ENCODE measurements at places on chromosomes 11 and 22. TPM values are rescaled to one million over a fixed set of nuclear protein-coding genes. Genes with fewer than 3 reads are reported as not detected.

Gene DEPDC7
- total RNA-seq: 17.9 TPM

Gene CRACR2B
- 103 TPM for total RNA-seq

Gene WNT7B
- not detected for total RNA-seq

Gene GAL3ST1
- 0.87 TPM for total RNA-seq

Gene XKR3
- total RNA-seq: not detected

Gene OR4C45
- not detected for total RNA-seq

Gene GAL
- 3.5 TPM for total RNA-seq

Gene MS4A15
- not detected for total RNA-seq

Gene POU2AF2
- not detected for total RNA-seq

Gene RFPL2
- not detected for total RNA-seq

Gene CRYBB3
- not detected for total RNA-seq

DNA sequence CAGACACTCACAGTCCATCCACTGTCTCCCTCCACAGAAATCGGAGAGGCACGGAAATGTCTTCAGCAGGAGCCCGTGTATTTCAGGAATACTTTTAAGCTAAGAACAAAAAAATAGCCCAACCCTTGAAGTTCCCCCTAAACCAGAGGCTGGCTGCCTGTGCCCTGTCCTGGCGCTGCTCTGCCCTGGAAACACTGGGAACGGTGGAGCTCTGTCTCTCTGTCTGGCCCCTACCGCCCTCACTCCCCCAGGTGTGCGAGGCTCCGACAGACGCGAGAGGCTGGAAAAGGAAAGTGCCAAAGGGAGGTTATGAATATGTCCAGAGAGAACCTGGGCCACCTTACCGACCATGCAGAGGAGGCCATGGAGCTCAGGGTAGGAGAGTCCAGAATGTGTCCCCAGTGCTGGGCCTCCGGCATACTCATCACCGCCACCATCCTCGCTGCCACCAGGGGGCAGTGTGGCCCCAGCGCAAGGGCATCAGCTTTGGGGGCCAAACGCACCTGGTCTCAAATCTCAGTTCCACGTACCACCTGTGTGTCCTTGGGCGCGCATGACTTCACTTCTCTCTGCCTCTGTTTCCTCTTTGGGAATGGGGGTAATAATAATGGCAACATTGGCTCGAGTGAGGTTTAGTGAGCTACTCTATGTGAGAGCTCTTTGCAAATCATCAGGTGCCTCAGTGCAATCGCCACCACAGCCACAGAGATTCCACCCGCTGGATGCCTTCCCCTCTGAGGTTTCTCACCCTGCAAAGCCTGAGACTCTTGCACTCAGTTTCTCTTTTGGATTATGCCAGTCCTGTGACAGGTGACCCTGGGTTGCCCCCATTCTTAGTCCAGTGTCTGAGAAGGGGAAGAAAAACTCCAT lies 10.4 kb upstream of the SLCO2B1 start:
- peak; percentile 75 for DNase-seq

DNA sequence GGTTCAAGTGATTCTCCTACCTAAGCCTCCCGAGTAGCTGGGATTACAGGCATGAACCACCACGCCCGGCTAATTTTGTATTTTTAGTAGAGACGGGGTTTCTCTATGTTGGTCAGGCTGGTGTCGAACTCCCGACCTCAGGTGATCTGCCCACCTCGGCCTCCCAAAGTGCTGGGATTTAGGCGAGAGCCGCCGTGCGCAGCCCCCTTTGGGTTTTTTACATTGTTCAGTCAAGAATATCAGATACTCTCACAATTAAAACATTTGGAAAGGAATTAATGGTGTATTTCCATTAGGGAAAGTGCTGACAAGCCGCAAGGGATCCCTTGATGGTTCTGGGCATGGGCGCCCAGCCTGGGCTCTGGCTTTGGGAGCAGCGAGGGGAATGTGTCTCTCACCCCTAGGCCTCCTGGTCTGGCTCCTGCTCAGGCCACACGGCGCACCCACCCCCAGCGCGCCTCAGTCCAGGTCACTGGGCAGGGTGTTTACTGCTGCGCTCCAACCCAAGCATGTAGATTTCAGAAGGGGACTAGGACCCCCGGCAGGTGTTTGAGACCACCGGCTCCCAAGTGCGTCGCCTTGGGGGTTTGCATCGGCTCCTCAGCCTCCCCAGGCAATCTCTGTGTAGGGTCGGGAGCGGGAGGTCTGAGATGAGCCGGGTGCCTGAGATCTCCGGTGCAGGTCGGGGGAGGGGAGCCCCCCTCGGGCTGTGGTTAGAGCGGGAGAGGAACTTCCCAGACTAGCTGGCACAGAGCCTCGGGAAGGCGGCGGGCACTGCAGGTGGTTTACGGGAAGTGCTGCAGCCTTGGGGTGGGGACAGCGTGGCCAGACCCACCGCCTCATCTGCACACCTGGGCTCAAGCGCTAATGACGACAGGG lies 809 bp upstream of the IRF7 start:
- DNase-seq: peak; percentile 16

GRCh38 chr11:68215524-68216170 lies 2.6 kb upstream of the KMT5B start:
- DNase-seq: no peak

GRCh38 chr11:58907780-58908179 lies 31.5 kb upstream of the GLYATL1 start:
- no peak for DNase-seq

DNA sequence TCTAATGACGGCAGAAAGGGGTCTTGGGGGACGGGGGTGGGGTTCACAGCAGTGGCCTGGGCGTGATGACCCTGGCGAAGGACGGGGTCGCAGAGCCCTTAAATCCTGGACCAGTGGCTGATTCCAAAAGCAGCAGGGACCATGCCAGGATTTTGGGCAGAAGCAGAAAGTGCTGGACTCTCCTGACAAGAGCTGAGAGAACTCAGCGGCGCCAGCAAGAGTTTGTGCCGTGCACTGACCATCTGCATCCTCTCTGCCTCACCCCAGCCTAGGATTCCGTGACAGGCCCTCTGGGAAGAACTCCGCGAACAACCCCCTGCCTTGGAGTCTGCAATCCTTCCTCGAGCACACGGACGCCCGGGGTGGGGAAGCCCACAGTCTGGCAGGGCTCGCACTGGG lies 644 bp upstream of the NDUFV1 start:
- DNase-seq: no peak

GRCh38 chr11:116938471-116939070 lies 101.1 kb upstream of the APOA1 start:
- no peak for DNase-seq

DNA sequence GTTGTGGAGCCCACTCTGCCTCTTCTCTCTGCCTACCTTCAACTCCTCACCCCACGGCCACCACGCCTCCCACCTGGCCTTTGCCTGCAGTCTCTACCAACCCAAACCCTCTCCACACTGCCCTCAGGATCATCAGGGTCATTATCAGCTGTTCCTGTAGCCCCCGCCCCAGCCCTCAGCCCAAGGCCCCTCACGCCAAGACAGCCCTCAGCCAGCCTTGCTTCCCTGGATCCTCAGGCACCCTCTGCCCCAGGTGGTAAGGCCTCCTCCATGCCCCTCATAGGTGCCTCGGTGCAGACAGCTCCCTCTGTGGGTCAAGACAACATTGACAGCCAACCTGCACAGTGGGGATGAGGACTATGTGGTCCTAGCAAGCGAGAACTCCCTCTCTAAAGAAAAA lies 1.7 kb downstream of the SBF1 start:
- DNase-seq: no peak

DNA sequence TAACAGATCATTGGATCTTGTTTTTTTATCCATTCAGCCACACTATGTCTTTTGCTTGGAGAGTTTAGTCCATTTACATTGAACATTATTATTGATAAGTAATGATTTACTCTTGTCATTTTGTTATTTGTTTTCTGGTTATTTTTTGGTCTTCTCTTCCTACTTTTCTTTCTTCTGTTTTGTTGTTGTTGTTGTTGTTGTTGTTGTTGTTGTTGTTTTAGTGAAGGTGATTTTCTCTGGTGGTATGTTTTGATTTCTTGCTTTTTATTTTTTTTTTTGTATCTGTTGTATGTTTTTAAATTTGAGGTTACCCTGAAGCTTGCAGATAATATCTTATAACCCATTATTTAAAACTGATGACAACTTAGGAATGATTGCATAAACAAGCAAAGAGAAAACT lies 28.6 kb downstream of the TAF1D start:
- no peak for DNase-seq

GRCh38 chr11:128152796-128153696 lies 434.3 kb downstream of the ETS1 start:
- DNase-seq: no peak

- no peak for DNase-seq
Observed at GRCh38 chr11:68298659-68299516, 13.5 kb upstream of the LRP5 start.

DNA sequence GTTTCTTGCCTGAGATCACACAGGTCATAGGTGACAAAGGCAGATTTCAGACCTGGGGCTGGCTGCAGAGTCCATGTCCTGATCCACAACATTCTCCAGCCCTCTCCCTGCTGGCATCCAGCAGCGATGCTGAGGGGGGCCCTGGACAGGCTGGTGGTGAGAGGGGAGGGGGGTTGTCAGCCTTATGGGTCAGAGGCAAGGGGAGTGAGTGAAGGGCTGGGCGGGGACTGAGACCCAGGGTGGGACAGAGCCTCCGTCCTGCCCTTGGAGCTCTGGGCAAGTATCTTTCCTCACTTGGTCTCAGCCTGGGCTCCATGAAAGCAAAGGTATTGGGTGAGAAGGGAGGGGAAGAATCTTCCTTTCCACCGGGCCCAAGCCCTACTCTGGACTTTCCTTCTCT lies 66.7 kb upstream of the RASD2 start:
- DNase-seq: no peak

GRCh38 chr11:66858186-66858938 lies 1.5 kb downstream of the LRFN4 start:
- no peak for DNase-seq

DNA sequence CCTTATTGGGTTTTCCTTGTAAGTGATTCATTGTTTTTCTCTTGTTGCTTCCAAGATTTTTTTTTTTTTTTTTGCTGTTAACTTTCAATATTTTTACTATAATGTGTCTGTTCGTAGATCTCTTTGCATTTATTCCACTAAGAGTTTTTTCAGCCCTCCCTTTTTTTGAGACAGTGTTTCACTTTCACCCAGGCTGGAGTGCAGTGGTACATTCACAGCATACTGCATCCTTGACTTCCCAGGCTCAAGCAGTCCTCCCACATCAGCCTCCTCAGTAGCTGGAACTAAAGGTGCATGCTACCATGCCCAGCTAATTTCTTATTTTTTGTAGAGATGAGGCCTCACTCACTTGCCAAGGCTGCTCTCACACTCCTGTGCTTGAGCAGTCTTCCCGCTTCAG lies 1282.0 kb upstream of the CNTN5 start:
- no peak for DNase-seq

DNA sequence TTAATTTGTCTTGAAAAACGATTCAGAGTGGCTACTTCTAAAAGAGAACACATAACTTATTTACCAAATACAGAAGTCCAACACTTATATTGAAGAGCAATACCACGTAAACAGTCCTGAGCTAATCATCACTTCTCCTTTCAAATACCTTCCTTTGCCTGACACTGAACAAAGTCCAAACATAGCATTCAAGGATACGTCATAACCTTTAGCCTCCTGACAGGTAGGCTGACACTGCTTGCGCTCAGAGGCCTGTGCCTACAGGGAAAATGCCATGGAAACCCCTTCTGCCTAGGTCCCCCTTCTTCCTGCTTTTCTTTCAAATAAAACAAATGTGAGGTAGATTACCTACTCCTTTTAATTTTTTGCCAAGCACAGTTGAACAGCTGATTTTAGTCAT lies 510.0 kb downstream of the INSC start:
- peak; percentile 73 for DNase-seq

DNA sequence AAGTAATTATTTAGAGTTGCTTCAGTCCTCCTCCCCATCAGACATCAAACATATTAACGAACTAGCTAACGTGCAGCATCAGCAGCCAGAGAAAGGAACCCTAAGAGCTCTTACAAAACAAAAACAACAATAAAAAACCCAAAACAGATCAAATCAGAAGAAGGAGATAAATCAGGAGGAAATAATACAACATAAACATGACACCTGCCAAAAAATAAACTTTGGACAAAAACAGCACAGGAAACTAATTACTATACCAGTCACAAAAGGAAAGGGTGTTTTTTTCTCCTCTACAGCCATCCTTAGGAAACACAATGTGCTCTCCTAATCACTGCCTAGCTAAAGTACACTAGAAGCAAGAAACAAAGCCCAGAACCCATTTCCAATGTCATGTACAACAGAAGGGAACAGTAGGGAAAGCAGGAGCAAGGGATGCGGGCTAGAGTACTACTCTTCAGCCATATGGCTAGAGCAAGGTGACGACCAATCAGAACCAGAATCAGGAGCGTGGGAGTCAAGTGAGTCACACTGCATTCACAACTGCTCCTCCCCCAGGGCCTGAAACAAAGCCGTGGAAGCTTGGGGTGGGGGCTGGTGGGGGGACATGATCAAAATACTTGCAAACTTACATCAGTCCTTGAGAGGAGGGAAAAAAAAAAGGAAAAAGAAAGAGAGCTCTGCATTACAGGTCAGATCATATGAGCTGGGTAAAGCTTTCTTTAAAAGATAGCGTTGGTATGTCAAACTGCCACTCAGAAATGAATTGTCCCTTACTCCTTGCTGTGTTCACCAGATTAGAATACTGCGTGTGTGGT lies 60.4 kb downstream of the LARGE2 start:
- DNase-seq: peak; percentile 65

- DNase-seq: no peak
Observed at GRCh38 chr11:44229098-44229497, 80.8 kb downstream of the ALX4 start.

GRCh38 chr11:34235591-34236071 lies 122.2 kb downstream of the ABTB2 start:
- DNase-seq: no peak

DNA sequence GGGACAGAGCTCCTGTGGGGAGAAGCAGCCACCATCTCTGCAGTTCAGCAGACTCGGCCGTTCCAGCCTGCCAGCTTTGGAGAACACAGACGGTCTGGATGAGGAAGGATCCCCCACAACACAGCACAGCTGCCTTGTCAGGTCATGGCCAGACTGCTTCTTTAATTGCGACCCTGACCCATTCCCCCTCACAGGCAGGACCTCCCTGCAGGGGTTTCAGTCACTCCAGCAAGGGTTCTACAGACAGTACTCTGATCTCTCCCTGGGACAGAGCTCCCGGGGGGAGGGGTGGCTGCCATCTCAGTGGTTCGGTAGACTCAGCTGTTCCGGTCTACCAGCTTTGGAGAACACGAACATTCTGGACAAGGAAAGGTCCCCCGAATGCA lies 173.5 kb downstream of the TTC28 start:
- no peak for DNase-seq

DNA sequence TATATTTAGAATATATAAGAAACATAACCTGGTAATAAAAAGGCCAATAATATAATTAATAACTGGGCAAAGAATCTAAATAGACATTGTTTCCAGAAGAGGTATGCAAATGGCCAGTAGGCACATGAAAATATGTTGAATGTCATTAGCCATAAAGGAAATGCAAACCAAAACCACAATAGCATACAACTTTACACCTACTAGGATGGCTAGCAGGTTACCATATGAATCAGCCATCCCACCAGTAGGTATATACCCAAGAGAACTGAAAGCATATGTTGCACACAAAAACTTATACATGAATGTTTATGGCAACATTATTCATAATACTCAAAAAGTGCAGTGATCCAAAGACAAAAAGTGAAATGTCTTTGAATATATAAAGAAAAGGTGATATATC lies 2.7 kb upstream of the OR2D2 start:
- DNase-seq: no peak

GRCh38 chr22:30453731-30454510 lies 17.9 kb downstream of the SEC14L3 start:
- peak; percentile 51 for DNase-seq

GRCh38 chr11:68763181-68763721 lies 11.9 kb upstream of the TESMIN start:
- DNase-seq: no peak

GRCh38 chr11:67053896-67054329 lies 2.7 kb upstream of the RHOD start:
- DNase-seq: peak; percentile 86

- no peak for DNase-seq
Observed at GRCh38 chr22:37343863-37344734, 61.8 kb downstream of the CYTH4 start.
